ENCODE measurements at places on chromosomes 12 and 14. TPM values are rescaled to one million over a fixed set of nuclear protein-coding genes. Genes with fewer than 3 reads are reported as not detected.

GRCh38 chr12:20547816-20548575 is 147.1 kb upstream of the SLCO1C1 start:
- H3K27ac ChIP-seq = no peak overlapping the region
- H3K27me3 ChIP-seq = no peaks in the 10 kb centered on the region
- no peak overlapping the region for H3K4me3 ChIP-seq
- no peaks in the 10 kb centered on the region for H3K4me1 ChIP-seq

- no peak for DNase-seq
- peaks cover 3% of the 10 kb centered on the region for H3K27me3 ChIP-seq
- no peak overlapping the region for H3K27ac ChIP-seq
- H3K4me1 ChIP-seq = peaks cover 5% of the 10 kb centered on the region
- H3K36me3 ChIP-seq = no peaks in the 10 kb centered on the region
Observed at GRCh38 chr12:45184147-45184963, 31.5 kb upstream of the ANO6 start.

DNA sequence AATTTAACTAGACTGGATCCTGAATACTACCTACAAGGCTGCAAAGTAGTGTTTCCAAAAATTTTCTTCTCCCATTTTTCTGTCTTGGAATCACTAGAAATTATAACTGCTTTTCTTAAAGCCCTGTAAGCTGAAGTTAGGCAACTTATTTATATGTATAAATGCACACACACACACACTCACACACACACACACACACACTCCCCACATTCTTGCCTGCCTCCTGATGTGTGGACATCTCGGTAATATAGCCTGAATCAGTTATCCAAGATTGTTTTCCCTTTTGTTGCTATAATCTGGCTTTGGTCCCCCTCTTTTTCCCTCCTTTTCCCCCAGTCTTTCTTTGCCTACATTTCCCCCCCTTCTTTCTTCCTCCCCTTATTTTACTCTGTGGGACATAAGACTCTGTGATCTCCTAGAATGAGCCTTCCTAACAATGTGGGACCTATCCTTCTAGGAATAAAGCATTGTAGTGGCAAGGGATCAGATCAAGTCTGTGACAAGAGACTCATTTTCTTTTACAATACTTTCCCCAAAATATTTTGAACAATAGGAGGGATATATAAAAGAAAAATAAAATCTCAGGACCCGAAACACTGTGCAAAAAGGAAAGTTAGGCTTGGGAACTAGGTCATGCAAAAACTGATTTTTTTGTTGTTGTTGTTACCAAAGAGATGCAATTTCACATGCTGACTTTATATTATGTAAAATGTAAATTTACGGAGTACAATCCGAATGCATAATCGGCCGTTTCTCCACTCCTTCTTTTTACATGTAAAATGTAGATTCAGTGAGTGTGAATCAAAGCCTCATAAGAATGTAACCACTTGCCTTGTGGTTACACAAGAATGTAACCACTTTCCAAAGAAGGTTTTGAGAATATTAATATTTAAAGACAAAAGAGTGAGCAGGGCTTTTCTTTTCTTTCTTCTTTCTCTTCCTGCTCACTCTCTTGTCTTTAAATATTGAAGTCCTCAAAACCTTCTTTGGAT is 26.3 kb upstream of the CD69 start:
- H3K27me3 ChIP-seq = no peaks in the 10 kb centered on the region
- no peaks in the 10 kb centered on the region for H3K4me1 ChIP-seq
- H3K27ac ChIP-seq = no peak overlapping the region
- no peak overlapping the region for H3K4me3 ChIP-seq
- DNase-seq = no peak

- peak overlapping the region; percentile 87 for H3K4me3 ChIP-seq
- no peaks in the 10 kb centered on the region for H3K4me1 ChIP-seq
- peaks cover 11% of the 10 kb centered on the region for H3K27me3 ChIP-seq
- H3K36me3 ChIP-seq = peaks cover 4% of the 10 kb centered on the region
- H3K27ac ChIP-seq = no peak overlapping the region
Observed at GRCh38 chr14:102510616-102511520, 1.3 kb upstream of the ANKRD9 start.

GRCh38 chr12:83538361-83538965 is 851.8 kb downstream of the TMTC2 start:
- H3K27ac ChIP-seq = no peak overlapping the region
- DNase-seq = no peak
- no peaks in the 10 kb centered on the region for H3K36me3 ChIP-seq
- no peak overlapping the region for H3K4me3 ChIP-seq

- peaks cover 6% of the 10 kb centered on the region for H3K27me3 ChIP-seq
- peaks cover 23% of the 10 kb centered on the region for H3K4me1 ChIP-seq
- DNase-seq = no peak
- H3K4me3 ChIP-seq = peak overlapping the region; percentile 82
- H3K27ac ChIP-seq = no peak overlapping the region
Observed at GRCh38 chr14:50397390-50398188, 908 bp upstream of the CDKL1 start.

GRCh38 chr14:89586258-89587135 is 169.5 kb upstream of the FOXN3 start:
- H3K36me3 ChIP-seq = peaks cover 29% of the 10 kb centered on the region
- no peak overlapping the region for H3K4me3 ChIP-seq
- DNase-seq = no peak
- peaks cover 3% of the 10 kb centered on the region for H3K4me1 ChIP-seq
- H3K27ac ChIP-seq = no peak overlapping the region
- H3K27me3 ChIP-seq = no peaks in the 10 kb centered on the region

- no peaks in the 10 kb centered on the region for H3K36me3 ChIP-seq
- H3K27me3 ChIP-seq = no peaks in the 10 kb centered on the region
- no peak overlapping the region for H3K27ac ChIP-seq
- no peak for DNase-seq
Observed at GRCh38 chr12:19550626-19551025, 111.3 kb downstream of the AEBP2 start.

GLT8D2 gene
- 3.8 TPM for total RNA-seq

OVCH1 gene
- not detected for total RNA-seq

CLEC2A gene
- not detected for total RNA-seq

TMTC1 gene
- 0.95 TPM for total RNA-seq

TPPP2 gene
- total RNA-seq = 0.62 TPM
